ENCODE measurements at places on chromosomes 3 and 15.

GRCh38 chr3:4756855-4757574, 222.2 kb upstream of the BHLHE40 start:
- no peaks in the 10 kb centered on the region for H3K36me3 ChIP-seq
- H3K27me3 ChIP-seq: no peaks in the 10 kb centered on the region
- DNase-seq: no peak

DNA sequence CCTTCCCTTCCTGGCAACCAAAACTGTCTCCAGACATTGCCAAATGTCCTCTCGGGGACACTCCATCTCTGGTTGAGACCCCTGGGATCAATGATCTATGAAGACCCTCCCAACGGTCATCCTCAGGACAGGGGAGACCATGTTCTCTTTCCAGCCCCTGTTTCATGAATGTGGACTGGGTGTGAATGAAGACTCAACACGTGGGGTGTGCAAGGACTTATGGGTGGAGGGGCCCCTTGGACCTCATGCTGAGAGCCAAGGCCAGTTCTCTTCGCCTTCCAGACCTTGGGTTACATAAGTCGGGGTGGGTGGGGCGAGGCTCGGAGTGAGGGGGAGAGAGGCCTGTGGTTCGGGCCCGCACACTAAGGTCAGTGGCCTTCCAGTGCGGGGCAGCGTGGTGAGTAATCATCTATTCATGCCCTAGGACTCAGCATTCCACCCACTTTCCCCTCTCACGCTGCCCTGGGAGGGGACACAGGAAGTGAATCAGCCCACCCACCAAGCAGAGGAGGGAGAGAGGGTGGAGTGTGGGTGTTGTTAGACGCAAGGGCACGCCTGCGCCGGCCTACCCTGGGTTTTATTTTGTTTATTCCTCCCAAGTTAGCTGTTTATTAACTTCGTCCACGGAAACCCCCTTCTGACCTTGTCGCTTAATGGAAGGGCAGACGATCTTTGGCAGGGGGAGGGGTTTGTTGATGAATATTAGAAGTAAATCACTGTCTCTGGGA, 6.7 kb downstream of the PAQR5 start:
- no peaks in the 10 kb centered on the region for H3K27me3 ChIP-seq
- H3K27ac ChIP-seq: no peak overlapping the region
- no peak overlapping the region for H3K4me3 ChIP-seq
- peak; percentile 70 for DNase-seq
- no peaks in the 10 kb centered on the region for H3K36me3 ChIP-seq

GRCh38 chr3:50396502-50396901, 37.2 kb upstream of the TMEM115 start:
- no peak overlapping the region for H3K27ac ChIP-seq
- no peaks in the 10 kb centered on the region for H3K36me3 ChIP-seq
- H3K4me1 ChIP-seq: no peaks in the 10 kb centered on the region
- no peak for DNase-seq

GRCh38 chr15:25446076-25446475, 7.3 kb upstream of the UBE3A start:
- H3K4me3 ChIP-seq: no peak overlapping the region
- H3K27me3 ChIP-seq: no peaks in the 10 kb centered on the region
- H3K27ac ChIP-seq: no peak overlapping the region
- no peaks in the 10 kb centered on the region for H3K36me3 ChIP-seq
- no peak for DNase-seq
- H3K4me1 ChIP-seq: no peaks in the 10 kb centered on the region

- no peaks in the 10 kb centered on the region for H3K4me1 ChIP-seq
- no peaks in the 10 kb centered on the region for H3K36me3 ChIP-seq
- no peak for DNase-seq
- H3K27ac ChIP-seq: no peak overlapping the region
Observed at GRCh38 chr3:10627884-10628572, 122.6 kb upstream of the ATP2B2 start.

GRCh38 chr3:123375014-123375940, 73.6 kb downstream of the ADCY5 start:
- H3K27ac ChIP-seq: no peak overlapping the region
- no peaks in the 10 kb centered on the region for H3K4me1 ChIP-seq
- H3K36me3 ChIP-seq: no peaks in the 10 kb centered on the region
- no peaks in the 10 kb centered on the region for H3K27me3 ChIP-seq
- no peak overlapping the region for H3K4me3 ChIP-seq

DNA sequence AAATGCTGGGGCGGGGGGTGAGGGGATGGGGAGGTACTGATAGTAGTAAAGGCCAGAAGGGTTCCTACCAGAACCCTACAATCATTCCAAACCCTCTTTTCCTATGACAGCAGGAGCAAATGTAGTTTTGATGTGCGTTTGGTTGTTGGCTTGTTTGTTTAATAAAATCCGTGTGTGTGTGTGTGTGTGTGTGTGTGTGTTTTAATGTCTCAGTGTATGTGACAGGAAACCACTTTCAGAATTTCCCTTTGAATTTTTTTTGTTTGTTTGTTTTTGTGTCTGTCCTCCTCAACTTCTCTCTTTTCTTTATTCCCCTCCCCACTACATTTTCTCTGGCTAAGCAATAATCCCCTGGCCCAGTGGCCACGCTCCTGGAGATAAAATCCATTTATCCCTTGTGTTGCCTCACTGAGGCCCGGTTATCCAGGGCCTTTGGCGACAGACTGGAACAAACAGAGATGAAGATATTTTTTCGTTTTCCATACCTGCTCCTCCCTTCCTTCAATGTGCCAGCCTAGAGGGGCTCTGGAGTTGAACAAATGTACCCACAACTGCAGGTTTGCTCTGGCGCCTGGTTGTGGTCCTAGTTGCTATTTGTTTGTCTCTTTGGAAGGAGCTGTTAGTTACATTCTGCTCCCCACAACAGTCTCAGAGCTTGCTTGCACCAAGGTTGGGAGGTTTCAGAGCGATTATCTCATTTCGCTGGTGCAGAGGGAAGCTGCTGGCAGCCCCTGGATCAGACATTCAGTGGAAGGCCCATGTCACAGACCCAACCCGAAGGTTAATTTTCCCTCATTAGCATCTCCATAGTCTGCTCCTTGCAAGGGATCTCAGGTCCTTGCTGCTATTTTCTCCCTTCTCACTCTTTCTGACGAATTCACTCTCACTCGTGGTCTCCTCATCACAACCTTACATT, 17.9 kb downstream of the NR2F2 start:
- H3K27ac ChIP-seq: peak overlapping the region; percentile 90
- H3K4me1 ChIP-seq: peaks cover 21% of the 10 kb centered on the region
- H3K36me3 ChIP-seq: no peaks in the 10 kb centered on the region
- no peak overlapping the region for H3K4me3 ChIP-seq

DNA sequence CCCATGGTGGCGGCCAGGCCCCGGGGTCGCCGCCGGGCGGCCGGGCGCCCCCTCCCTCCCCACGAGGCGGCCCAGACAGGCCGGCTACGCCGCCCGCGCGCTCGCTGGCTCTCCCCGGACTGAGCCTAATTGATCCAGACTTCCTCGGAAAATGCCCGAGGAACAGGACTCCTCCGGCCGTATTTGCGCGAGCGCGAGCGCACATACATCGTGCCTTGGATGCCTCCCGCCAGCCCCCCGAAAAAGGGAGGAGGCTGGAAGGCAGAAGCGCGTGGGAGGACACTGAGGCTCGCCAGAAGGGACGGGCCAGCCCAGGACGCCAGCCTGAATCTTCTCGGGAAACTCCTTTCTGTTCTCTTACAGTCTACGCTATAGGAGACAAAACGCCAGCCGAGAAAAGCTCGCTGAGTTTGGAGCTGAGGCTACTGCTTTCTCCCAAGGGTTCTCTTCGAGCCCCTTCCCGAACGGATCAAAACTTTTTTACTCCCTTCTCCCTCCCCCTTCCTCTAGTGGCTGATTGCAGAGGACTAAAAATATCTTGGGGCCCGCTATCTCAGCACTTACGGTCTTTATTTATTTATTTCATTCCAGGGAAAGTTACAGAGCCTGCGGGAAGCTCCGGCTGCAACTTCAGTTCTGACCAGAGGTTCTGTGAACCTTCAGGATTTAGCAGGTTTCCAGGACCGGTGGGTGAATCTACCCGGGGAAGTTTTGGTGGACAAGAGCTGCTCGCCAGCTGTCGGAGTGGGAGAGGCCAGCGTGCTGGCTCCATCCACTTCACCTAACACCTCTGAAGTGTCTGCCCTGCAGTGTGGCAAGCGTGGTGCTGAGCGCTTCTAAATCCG, at the start of gene PDZRN3:
Gene PDZRN3, minus strand, starts transcription at position 121 of the 845 bp plus-strand sequence.
- H3K4me1 ChIP-seq: no peaks in the 10 kb centered on the region
- H3K36me3 ChIP-seq: no peaks in the 10 kb centered on the region
- H3K27ac ChIP-seq: no peak within 1 kb of the TSS
- H3K27me3 ChIP-seq: no peaks in the 10 kb centered on the region
- peak within 1 kb of the TSS; percentile 34 for H3K4me3 ChIP-seq
